Dermis blood vessel endothelial cell (primary cell): ENCODE measurements at places on chromosomes 5 and 9. TPM values are rescaled to one million over a fixed set of nuclear protein-coding genes. Genes with fewer than 3 reads are reported as not detected.

The CENPP gene
- 2.9 and 3.3 TPM in 2 replicates for total RNA-seq

The PCDHGA2 gene
- 1.4 TPM in 2 replicates for total RNA-seq

The IL9 gene
- not detected in 2 replicates for total RNA-seq

The IL13 gene
- total RNA-seq: not detected in 2 replicates

The PCDHB7 gene
- 0.68 and 0.74 TPM in 2 replicates for total RNA-seq

The LCP2 gene
- 2.4 TPM in 1 of 2 replicates, not detected in the other for total RNA-seq

The HAUS6 gene
- 18.4 and 23.8 TPM in 2 replicates for total RNA-seq

The SLC25A2 gene
- 0.09 and 0.34 TPM in 2 replicates for total RNA-seq

The FBP2 gene
- total RNA-seq: not detected in 2 replicates

The SOHLH1 gene
- total RNA-seq: 0.05 TPM in 1 of 2 replicates, not detected in the other

The GLRA1 gene
- total RNA-seq: not detected in 2 replicates

The CCNJL gene
- 8.0 and 10.4 TPM in 2 replicates for total RNA-seq

The MAN1B1 gene
- 73.1 and 76.6 TPM in 2 replicates for total RNA-seq

The EIF4E1B gene
- total RNA-seq: not detected in 2 replicates

The MEIKIN gene
- not detected in 2 replicates for total RNA-seq

The RIGI gene
- total RNA-seq: 30.3 TPM in 2 replicates

The OR1Q1 gene
- not detected in 2 replicates for total RNA-seq

The SH3GL2 gene
- 0.05 and 0.17 TPM in 2 replicates for total RNA-seq
